ENCODE measurements at places on chromosomes 6 and 20. TPM values are rescaled to one million over a fixed set of nuclear protein-coding genes. Genes with fewer than 3 reads are reported as not detected.

DNA sequence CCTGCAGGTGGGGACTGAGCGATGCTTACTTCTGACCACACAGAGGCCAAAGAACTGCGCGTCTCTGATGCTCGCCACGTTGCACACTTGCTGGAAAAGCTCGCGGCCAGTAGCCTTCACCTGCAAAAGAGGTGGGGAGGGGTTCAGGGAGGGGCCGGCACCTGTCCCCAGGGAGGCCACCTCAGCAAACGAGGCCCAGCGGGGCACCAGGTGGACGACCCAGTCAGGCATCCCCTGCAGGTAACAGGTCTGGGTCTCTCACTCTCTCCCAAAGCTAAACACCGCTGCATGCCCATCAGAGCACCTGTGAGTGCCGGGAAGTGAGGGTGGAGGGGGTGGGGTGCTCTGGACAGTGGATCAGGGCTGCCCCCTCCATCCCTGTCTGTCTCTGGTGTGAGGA, 3.8 kb downstream of the FRMD1 start:
- no peak for DNase-seq

- no peak for DNase-seq
Measured at GRCh38 chr20:63026582-63027165, 19.9 kb upstream of the BHLHE23 start.

DNA sequence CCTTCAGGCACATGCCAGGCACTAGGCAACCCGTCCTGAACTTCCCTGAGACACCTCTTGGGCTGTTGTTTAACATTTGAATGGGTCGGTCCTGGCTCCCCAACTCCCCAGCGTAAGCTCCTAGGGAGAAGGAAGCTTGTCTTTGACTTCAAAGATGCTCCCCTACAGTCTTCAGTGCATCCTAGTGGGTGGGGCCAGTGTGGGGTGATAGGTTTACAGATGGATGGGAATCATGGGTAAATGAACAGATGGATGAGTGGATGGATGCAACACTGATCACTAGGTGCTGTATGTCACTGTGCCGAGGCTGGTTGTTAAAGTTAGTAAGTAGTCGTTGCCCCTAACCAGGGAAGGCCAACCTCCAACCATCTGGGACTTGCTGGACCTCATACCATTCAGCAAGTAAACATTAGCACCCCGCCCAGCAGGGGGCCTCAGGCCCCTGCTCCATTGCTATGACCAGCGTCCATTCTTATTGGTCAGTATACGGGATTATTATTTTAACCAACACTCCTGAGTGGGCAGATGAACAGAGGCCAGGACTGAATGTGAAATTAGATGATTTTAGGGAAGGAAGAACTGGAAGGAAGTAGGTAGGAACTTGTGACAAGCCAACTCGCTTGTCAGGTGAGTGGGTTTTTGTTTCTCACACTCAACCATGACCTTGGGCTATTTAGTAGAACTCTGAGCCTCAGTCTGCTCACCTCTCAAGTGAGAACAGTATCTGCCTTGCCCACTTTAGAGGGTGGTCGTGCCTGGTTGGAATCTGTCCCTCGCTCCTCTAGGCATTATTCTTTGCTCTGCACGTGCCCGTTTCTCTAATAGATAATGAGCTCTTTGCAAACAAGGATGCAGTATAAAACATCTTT, 82.9 kb upstream of the FOXP4 start:
- peak; percentile 81 for DNase-seq

DNA sequence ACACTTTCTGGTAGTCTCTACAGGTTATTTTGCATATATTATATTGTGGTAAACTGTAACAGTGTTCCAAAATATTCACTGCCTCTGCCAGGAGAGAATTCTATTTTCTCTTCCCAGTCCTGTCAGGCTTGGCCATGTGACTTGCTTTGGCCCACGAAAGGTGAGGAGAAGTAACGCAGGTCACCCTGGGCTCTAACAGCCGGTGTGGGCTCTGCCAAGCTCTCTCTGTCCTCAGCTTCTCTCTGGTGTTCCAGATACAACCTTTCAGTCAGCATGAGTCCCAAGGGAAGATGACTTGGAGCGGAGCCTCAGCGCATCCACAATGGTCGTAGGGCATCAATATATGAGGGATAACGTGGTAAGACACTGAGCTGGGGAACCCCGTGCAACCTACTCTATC, 113.0 kb upstream of the RREB1 start:
- DNase-seq, result no peak

Gene THBS2
- total RNA-seq, result 176 TPM
